NCI-H748 treated with DMSO at 0.1 percent for 48 hours (cell line): ENCODE measurements at places on chromosomes 4 and X.

- no peak for DNase-seq
Measured at GRCh38 chr4:13985837-13986236, 358.3 kb upstream of the BOD1L1 start.

- DNase-seq: no peak
Measured at GRCh38 chr4:26619784-26620183, 35.9 kb downstream of the TBC1D19 start.

- no peak for DNase-seq
Measured at GRCh38 chr4:97892592-97893266, 250.5 kb downstream of the STPG2 start.

DNA sequence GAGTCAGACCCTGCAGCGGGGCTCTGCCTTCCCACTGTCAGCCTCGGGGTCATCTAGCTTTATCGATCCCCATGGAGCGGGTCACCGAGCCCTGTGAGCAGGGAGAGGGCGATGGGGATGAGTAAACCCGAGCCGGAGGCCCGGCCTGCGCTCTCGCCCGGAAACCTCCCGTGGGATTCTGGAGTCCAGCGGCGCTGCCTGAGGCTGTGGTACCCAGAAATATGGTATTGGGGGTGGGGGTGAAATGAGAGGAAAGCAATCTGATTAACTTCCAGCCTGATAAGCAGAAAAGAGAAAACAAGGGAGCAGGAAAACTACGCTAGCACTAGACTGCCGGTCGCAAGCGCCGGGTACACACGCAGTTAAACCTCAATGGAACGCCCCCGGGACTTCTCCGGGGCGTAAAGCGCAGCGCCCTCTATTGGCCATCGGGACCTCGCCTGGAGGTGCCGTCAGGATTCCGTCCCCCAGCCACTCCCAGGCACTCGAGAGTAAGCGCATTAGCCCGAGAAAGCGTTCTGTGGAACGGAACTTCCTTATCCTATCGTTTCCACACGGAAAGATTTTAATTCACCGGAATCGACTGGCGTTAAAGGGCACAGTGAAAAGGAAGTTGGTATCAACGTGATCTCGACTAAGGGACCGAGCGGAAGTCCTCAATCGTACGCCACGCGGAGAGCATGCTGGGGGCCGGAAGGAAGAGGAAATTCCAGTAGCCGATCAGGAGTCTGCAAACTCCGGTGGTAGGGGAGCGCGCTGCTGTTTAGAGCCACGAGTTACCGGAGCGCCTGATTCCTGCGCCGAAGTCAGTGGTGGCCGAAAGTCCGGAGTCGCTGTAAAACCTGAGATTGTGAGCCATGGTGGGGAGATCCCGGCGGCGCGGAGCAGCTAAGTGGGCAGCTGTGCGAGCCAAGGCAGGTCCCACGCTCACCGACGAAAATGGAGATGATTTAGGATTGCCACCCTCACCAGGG, at the start of gene UTP3:
Gene UTP3 (plus strand): TSS at position 712 of the 974 bp plus-strand sequence. CDS start 146 bp downstream, at position 858.
- DNase-seq: peak; percentile 78

- no peak for DNase-seq
Measured at GRCh38 chr4:1361431-1361830, 14.4 kb downstream of the UVSSA start.

DNA sequence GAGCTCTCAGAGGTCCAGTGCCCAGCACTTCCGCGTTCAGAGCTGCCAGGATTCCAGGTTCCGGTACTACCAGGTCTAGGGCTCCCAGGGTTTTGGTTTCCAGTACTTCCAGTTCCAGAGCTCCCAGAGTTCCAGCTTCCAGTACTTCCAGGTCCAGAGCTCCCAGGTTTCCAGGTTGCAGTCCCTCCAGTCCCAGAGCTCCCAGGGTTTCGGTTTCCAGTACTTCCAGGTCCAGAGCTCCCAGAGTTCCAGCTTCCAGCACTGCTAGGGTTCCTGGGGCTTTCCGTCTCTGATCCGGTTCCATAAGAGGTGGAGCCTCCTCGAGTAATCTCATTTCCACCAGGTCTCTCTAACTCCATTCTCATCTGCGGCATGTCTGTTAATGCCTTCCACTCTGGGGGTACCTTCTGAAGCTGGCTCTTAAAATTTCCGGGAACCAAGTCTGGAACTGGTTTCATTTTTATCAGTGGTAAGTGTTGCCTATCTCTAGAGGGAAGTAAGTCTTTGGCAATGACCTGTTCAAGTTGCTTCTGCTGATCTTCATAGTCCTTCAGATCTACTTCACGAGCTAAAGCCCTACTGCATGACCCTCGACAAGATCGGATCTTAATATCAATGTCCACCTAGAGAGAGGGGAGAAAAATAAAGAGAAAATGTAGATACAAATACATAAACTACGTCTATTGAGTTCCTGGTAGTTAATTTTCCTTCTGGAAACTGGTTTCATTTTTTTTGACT, 4.1 kb downstream of the FGA start:
- no peak for DNase-seq

- no peak for DNase-seq
Measured at GRCh38 chr4:131499141-131499873, 1649.8 kb upstream of the PCDH10 start.

- peak; percentile 9 for DNase-seq
Measured at GRCh38 chr4:169620880-169621248, 486 bp downstream of the CLCN3 start.

- no peak for DNase-seq
Measured at GRCh38 chr4:156515295-156515694, 456.3 kb downstream of the PDGFC start.

DNA sequence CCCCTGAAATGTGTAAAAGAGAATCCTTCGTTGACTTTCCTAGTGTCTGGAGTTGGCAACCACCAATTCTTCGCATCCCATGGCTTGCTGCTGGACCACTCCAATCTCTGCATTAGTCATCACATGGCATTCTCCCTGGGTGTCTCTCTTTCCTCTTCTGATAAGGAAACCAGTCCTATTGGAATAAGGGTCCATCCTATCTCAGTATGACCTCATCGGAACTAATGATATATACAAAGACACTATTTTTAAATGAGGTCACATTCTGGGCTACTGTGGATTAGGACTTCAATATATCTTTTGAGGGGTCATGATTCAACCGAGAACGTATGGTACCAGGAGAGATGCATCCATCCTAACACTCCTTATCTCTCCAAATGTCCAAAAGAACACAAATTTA, 259.1 kb upstream of the CPEB2 start:
- DNase-seq: no peak

GRCh38 chr4:5004496-5004895, 14.8 kb downstream of the CYTL1 start:
- DNase-seq: no peak

GRCh38 chrX:20001588-20001987, 10.7 kb upstream of the BCLAF3 start:
- DNase-seq: no peak

DNA sequence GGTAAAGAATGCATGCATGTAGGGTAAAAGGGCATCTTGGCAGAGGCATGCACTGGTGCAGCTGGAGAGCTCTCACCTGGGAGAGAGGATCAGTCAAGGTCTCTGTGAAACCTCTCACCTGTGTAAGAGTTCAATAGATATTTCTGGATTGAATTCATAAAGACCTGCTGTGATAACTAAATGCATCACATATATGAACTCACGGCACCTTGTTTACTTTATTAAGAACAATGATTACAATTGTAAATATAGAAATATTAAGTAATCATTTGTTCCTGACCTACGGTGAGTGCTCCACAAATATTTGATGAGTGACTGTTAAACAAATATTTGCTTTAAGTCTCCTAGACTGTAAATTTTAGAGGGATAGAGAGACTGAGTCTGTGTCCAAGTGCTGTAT, 85.9 kb upstream of the PAQR3 start:
- DNase-seq: peak; percentile 32
